ENCODE measurements at places on chromosomes 4 and X.

- DNase-seq: no peak
Measured at GRCh38 chrX:154750301-154751202, at the start of gene GAB3. TSS of gene GAB3 (minus strand) at chrX:154751077. CDS start at chrX:154751025, 52 bp downstream.

DNA sequence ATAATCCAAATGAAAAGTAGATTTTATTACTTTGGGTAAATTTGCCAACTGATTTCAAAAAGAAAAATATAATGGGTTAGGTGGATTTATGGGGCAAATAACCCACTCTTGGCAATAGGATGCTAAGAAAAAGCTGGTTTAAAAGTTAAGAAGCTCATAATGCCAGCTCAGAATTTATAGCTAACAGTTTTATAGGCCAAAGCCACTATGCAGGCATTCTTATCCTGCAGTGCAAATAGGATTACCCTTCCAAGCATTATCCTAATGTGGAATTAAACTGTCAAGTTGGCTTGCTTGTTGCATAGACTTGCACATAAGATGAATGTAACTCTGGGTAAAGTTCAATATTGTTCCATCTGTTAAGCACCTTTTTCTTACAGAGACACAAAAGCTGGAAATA lies 703.0 kb downstream of the PCDH18 start:
- no peak for DNase-seq

GRCh38 chr4:2898001-2898400 lies 54.4 kb downstream of the ADD1 start:
- DNase-seq: no peak

DNA sequence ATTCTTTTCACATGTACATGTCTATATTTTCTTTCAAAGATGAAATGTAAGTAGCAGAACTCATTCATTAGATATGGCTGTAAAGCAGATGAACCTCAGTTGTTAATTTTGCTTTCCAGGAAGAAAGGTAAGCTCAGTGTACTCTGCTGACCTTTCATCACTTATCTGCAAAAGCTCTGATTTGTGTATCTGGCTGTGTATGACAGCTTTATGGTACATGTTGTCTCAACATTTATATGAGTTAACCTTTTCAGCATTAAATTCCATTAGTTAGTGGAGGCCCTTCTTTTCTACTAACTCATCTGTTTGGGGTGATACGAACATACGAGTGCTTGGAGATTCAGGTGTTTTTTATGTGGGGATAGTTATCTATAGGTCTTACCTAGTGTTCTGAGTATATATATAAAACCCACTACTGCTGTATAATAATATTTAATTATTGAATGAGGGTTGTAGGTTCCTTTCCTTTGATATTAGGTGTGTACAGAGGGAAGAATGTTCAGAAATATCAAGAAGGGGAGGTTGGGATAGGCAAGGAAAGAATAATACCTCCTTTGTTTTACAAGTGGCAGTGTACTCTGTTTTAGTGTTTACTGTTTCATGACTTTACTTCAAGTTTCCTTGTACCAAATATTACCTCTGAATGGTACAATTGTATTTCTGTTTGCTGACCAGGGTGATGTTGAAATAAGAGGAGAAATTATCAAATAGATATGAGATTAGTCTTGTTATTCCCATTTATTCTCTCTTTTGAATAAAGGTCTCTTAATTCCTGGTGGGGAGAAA lies 395.5 kb downstream of the ARHGAP24 start:
- DNase-seq: no peak

DNA sequence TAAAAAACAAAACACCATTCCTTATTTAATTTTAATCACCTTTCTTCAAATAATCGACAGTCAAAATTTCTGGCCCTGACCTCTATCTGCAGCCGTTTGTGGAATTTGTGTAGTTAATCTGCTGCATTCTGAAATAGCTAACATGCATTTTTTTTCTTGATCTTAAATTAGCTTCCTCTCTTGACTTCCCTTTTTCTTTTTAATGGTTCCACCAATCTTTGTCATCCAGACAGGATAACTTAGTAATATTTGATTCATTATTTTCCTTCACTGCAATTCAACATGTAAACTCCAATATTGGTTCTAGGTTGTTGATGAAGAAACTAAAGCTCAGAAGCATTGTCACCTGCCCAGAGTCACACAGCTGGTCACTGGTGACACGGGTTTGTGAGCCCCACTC lies 77.3 kb downstream of the ARHGAP10 start:
- DNase-seq: no peak

DNA sequence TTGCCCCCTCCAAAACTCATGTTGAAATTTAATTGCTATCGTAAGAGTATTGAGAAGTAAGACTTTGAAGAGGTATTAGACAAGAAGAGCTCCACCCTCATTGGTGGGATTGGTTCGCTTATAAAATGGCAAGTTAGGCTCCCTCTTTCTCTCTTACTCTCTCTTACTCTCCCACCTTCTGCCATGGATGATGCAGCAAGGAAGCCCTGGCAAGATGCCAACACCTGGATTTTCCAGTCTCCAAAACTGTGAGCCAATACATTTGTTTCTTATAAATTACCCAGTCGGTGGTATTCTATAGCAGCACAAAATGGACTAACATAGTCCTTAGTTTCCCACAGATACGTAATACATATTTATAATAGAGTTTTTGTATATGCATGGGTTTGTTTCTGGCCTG lies 119.4 kb downstream of the DDIT4L start:
- no peak for DNase-seq
